Activated CD8-positive, alpha-beta memory T cell treated with anti-CD3 and anti-CD28 coated beads, Interleukin-2, amount 10 ng/mL, durations not matched to agents 7 days and 5 days (primary cell): ENCODE measurements at places on chromosomes 7 and 10. TPM values are rescaled to one million over a fixed set of nuclear protein-coding genes. Genes with fewer than 3 reads are reported as not detected.

Gene HOXA3
- total RNA-seq = not detected

Gene HOXA13
- total RNA-seq = not detected

Gene MRLN
- not detected for total RNA-seq

Gene POLL
- total RNA-seq = 30.5 TPM

Gene COL26A1
- total RNA-seq = not detected

Gene FBXL13
- not detected for total RNA-seq

Gene ENTPD1
- total RNA-seq = 150 TPM

Gene GRB10
- total RNA-seq = 3.9 TPM

Gene PRRT4
- 0.18 TPM for total RNA-seq

Gene TSPAN15
- 2.5 TPM for total RNA-seq

Gene BAIAP2L1
- 1.1 TPM for total RNA-seq

Gene GSTO2
- total RNA-seq = 0.96 TPM

Gene ATRNL1
- total RNA-seq = 0.35 TPM

Gene GARIN1A
- total RNA-seq = 1.0 TPM

Gene FLNC
- not detected for total RNA-seq

Gene FAM149B1
- 14.7 TPM for total RNA-seq

Gene IGFBP1
- total RNA-seq = not detected

Gene SLC13A4
- not detected for total RNA-seq

Gene TRIM56
- 68.2 TPM for total RNA-seq

Gene TMEM139
- total RNA-seq = 1.7 TPM

Gene CDK14
- total RNA-seq = 0.23 TPM

Gene ZNF438
- total RNA-seq = 4.4 TPM

Gene FAM25G
- not detected for total RNA-seq

Gene MACC1
- 2.7 TPM for total RNA-seq

Gene CARD11
- total RNA-seq = 196 TPM

Gene CLCN1
- total RNA-seq = 0.09 TPM

Gene BLOC1S2
- total RNA-seq = 43.1 TPM

Gene MYH16
- total RNA-seq = not detected

Gene MAD1L1
- 60.0 TPM for total RNA-seq

Gene ADAM22
- 5.2 TPM for total RNA-seq

Gene RBM20
- 0.07 TPM for total RNA-seq

Gene STEAP1B
- total RNA-seq = 0.37 TPM
